Karpas-422 (cell line): ENCODE measurements at places on chromosomes 1 and 21. TPM values are rescaled to one million over a fixed set of nuclear protein-coding genes. Genes with fewer than 3 reads are reported as not detected.

Gene SPRR3
- total RNA-seq, result not detected in 2 replicates

Gene OR2T11
- total RNA-seq, result not detected in 2 replicates

Gene S100A3
- total RNA-seq, result not detected in 2 replicates

Gene WDR77
- 58.0 and 59.7 TPM in 2 replicates for total RNA-seq

Gene ARF1
- total RNA-seq, result 107 and 139 TPM in 2 replicates

Gene PADI2
- total RNA-seq, result not detected in 2 replicates

Gene RPS27
- 5,228 and 8,421 TPM in 2 replicates for total RNA-seq

Gene PHC2
- total RNA-seq, result 54.3 and 79.5 TPM in 2 replicates

Gene FHAD1
- total RNA-seq, result 0.45 and 1.2 TPM in 2 replicates

Gene F3
- total RNA-seq, result not detected in 2 replicates

Gene PTCH2
- 0.04 and 0.43 TPM in 2 replicates for total RNA-seq

Gene FAM76A
- 18.7 and 21.2 TPM in 2 replicates for total RNA-seq

Gene CELA2B
- not detected in 2 replicates for total RNA-seq

Gene PLA2G2C
- not detected in 2 replicates for total RNA-seq

Gene GRHL3
- not detected in 2 replicates for total RNA-seq

DNA sequence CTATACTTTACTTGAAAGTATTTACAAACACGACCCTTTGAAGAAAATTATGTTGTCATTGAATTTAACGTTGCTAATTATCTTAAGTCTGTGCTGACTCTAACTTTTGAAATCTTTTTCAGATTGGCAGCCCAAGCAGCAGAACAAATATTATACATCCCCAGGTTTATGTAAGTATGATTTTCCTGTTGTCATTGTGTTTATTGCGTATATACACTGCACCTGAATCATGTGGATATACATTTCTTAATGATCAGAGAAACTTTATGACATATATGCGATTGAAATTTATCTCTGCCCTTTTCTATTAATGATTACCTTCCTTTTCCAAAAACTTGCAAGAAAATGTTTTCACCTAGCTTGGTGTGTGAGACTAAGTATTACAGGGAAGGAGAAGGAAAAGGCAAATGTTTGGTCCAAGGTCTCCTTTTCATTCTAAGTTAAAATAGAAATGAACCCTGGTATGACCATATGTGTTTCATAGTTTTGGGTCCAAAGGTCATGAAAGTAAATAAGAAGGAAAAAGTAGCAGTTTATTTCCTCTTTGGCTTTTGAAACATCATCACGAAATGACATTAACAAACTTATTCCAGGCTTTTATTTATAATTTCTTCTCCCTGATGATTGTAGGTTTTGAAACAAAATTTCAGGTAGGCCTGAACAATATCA is 116.8 kb downstream of the VPS13D start:
- peaks cover 40% of the 10 kb centered on the region; the same call in 1 of the 2 replicates for H3K36me3 ChIP-seq
- no peaks in the 10 kb centered on the region for H3K27me3 ChIP-seq
- no peak overlapping the region for H3K4me3 ChIP-seq
- H3K4me1 ChIP-seq, result peaks cover 18% of the 10 kb centered on the region
- no peak overlapping the region for H3K27ac ChIP-seq

- no peak for DNase-seq
- H3K36me3 ChIP-seq, result no peaks in the 10 kb centered on the region
- H3K4me3 ChIP-seq, result no peak overlapping the region
- H3K27ac ChIP-seq, result no peak overlapping the region
- no peaks in the 10 kb centered on the region for H3K27me3 ChIP-seq
- H3K4me1 ChIP-seq, result no peaks in the 10 kb centered on the region
Measured at GRCh38 chr1:23126801-23127200, 41.9 kb downstream of the LUZP1 start.

GRCh38 chr1:1627829-1628753 is 3.9 kb upstream of the MMP23B start:
- H3K27ac ChIP-seq, result no peak overlapping the region; the same call in 1 of the 2 replicates
- H3K4me1 ChIP-seq, result peaks cover 22% of the 10 kb centered on the region
- H3K4me3 ChIP-seq, result peak overlapping the region; percentile 82; the same call in 1 of the 2 replicates
- no peaks in the 10 kb centered on the region for H3K27me3 ChIP-seq
- no peak for DNase-seq

- H3K27me3 ChIP-seq, result no peaks in the 10 kb centered on the region
- no peak for DNase-seq
- H3K4me3 ChIP-seq, result no peak overlapping the region
Measured at GRCh38 chr1:81590171-81590570, 210.6 kb upstream of the ADGRL2 start.

- no peaks in the 10 kb centered on the region for H3K27me3 ChIP-seq
- H3K27ac ChIP-seq, result no peak overlapping the region
- peaks cover 18% of the 10 kb centered on the region for H3K36me3 ChIP-seq
- no peak for DNase-seq
- H3K4me1 ChIP-seq, result no peaks in the 10 kb centered on the region
Measured at GRCh38 chr21:44071359-44072104, 35.7 kb upstream of the PWP2 start.

DNA sequence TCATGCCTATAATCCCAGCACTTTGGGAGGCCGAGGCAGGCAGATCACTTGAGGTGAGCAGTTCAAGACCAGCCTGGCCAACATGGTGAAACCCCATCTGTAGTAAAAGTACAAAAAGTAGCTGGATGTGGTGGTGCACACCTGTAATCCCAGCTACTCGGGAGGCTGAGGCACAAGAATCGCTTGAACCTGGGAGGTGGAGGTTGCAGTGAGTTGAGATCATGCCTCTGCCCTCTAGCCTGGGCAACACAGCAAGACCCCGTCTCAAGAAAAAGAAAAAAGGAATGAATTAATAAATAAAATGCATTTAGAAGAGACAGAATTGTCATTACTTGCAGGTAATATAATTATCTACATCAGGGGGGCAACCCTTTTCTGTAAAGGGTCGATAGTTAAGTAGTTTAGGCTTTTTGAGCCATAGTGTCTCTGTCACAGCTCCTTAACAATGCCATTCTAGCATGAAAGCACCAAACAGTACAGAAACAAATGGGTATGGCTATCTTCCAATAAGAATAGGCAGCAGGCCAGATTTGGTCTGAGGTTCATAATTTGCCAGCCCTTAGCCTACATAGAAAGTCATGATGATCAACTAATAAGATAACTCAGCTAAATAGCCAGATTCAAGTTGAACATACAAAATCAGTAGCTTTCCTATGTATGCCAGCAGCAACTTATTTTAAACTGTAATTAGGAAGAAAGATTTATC is 56.8 kb downstream of the RPRD2 start:
- no peak for DNase-seq
- peaks cover 23% of the 10 kb centered on the region for H3K4me1 ChIP-seq
- H3K27ac ChIP-seq, result peak overlapping the region; percentile 50

DNA sequence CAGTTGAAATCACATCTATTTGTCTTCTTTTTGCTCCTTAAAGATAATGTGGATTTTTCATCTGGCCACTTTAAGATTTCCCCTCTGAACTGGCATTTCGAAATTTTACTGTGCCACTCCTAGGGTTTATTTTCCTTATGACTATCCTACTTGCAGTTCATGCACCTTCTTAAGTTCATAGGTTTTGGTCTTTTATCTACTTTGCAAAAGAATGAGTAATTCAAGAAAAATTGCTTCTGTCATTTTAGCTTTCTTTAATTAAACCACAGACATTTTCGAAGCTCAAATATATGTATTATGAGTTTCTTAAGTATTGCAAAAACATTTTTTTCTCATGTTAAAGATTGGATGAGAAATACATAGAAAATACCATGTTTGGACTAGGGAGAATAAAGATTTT is 1244.8 kb upstream of the TMPRSS15 start:
- H3K4me1 ChIP-seq, result no peaks in the 10 kb centered on the region
- H3K27me3 ChIP-seq, result no peaks in the 10 kb centered on the region
- H3K4me3 ChIP-seq, result no peak overlapping the region

DNA sequence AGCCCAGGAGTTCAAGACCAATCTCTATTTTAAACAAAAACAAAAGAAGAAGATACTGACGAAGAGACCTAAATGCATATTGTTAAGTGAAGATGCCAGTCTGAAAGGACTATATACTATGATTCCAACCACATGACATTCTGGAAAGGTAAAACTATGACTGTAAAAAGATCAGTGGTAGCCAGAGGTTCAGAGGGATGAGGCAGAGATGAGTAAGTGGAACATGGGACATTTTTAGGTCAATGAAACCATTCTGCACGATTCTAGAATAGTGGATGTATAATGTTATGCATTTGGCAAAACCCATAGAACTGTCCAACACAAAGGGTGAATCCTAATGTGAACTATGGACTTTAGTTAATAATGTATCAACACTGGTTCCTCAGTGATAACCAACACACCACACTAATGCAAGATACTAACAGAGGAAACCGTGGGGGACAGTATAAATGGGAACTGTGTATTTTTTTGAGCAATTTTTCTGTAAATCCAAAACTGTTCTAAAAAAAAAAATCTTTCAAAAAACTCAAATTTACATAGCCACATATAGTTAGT is 8.2 kb downstream of the RC3H1 start:
- H3K4me3 ChIP-seq, result no peak overlapping the region
- no peaks in the 10 kb centered on the region for H3K27me3 ChIP-seq
- peaks cover 4% of the 10 kb centered on the region; the same call in 1 of the 2 replicates for H3K36me3 ChIP-seq
- no peak overlapping the region for H3K27ac ChIP-seq

- H3K27me3 ChIP-seq, result no peaks in the 10 kb centered on the region
- no peaks in the 10 kb centered on the region for H3K4me1 ChIP-seq
- no peak overlapping the region for H3K4me3 ChIP-seq
- no peaks in the 10 kb centered on the region for H3K36me3 ChIP-seq
- no peak for DNase-seq
Measured at GRCh38 chr1:47998396-47998990, 1.3 kb upstream of the TRABD2B start.

GRCh38 chr1:246333855-246334254 is 173.2 kb downstream of the SMYD3 start:
- H3K36me3 ChIP-seq, result no peaks in the 10 kb centered on the region; the same call in 1 of the 2 replicates
- no peaks in the 10 kb centered on the region for H3K27me3 ChIP-seq
- no peak overlapping the region for H3K4me3 ChIP-seq
- H3K4me1 ChIP-seq, result peaks cover 8% of the 10 kb centered on the region
- DNase-seq, result no peak

DNA sequence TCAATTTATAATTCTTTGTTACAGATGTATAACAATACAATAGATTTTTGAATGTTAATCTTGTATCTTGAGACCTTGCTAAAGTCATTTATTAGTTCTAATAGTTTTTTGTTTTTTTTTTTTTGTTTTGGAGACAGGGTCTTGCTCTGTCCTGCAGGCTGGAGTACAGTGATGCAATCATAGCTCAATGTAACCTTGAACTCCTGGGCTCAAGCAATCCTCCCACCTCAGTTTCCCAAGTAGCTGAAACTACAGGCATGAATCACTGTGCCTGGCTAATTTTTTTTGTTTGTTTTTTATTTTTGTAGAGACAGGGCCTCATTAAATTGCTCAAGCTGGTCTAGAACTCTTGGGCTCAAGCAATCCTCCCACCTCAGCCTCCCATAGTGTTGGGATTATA is 26.2 kb upstream of the DIPK1A start:
- no peak overlapping the region for H3K27ac ChIP-seq
- H3K27me3 ChIP-seq, result no peaks in the 10 kb centered on the region
- H3K4me3 ChIP-seq, result no peak overlapping the region

DNA sequence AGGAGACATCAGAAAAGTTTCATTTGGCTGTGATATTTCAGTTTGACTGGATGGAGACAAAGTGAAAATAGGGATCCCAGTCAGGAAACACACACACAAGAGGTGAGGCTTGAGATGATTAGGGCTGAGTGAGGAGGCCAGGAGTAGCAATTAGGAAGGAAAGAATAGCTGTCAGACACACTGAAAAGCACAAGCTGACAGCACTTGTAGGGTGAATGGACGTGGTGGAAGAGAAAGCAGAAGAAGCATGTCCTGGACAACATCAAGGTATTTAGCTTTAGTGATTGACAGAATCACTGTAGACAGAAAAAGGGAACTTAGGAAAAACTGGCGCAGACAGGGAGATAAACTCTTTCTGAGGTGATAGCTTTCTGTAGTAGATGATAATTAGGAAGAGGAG is 347.7 kb downstream of the TGFB2 start:
- no peak overlapping the region for H3K4me3 ChIP-seq
- H3K4me1 ChIP-seq, result no peaks in the 10 kb centered on the region
- H3K27me3 ChIP-seq, result no peaks in the 10 kb centered on the region
- DNase-seq, result no peak

GRCh38 chr1:11797525-11798216 is 8.1 kb downstream of the MTHFR start:
- no peaks in the 10 kb centered on the region for H3K27me3 ChIP-seq
- no peak overlapping the region for H3K4me3 ChIP-seq
- no peaks in the 10 kb centered on the region for H3K36me3 ChIP-seq
- H3K4me1 ChIP-seq, result peaks cover 4% of the 10 kb centered on the region
- no peak for DNase-seq

DNA sequence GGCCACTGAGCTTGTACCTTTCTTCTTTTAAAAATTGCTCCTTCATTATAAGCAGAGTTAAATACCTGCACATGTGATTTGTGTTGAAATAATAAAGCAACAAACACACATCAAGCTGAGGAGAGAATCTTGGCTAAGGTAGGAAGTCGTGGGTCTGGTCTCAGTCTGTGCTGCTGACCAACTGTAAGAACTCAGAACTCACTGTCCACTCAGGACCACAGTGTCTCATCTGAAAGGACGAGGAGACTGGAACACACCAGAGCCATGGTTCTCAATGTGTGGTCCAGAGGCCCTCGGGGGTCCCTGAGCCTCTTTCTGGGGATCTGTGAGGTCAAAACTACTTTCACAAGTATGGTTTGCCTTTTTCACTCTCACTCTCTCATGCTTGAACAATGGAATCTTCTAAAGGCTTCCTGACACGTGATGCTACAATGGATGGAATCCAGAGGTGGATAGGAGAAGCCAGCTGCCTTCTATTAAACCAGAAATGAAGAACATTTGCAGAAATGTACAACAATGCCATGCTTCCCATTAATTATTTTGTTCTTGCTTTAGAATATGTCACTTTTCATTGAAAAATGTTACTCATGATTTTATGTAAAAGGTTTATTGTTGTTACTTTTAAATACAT is 17.3 kb upstream of the ETS2 start:
- H3K27ac ChIP-seq, result no peak overlapping the region
- H3K4me3 ChIP-seq, result no peak overlapping the region
- H3K36me3 ChIP-seq, result no peaks in the 10 kb centered on the region
- H3K4me1 ChIP-seq, result peaks cover 21% of the 10 kb centered on the region
- no peak for DNase-seq
- no peaks in the 10 kb centered on the region for H3K27me3 ChIP-seq

GRCh38 chr1:161241682-161242081 is 3.7 kb upstream of the NR1I3 start:
- H3K4me3 ChIP-seq, result no peak overlapping the region
- H3K27me3 ChIP-seq, result no peaks in the 10 kb centered on the region
- no peak overlapping the region for H3K27ac ChIP-seq
- H3K36me3 ChIP-seq, result no peaks in the 10 kb centered on the region
- no peaks in the 10 kb centered on the region for H3K4me1 ChIP-seq

DNA sequence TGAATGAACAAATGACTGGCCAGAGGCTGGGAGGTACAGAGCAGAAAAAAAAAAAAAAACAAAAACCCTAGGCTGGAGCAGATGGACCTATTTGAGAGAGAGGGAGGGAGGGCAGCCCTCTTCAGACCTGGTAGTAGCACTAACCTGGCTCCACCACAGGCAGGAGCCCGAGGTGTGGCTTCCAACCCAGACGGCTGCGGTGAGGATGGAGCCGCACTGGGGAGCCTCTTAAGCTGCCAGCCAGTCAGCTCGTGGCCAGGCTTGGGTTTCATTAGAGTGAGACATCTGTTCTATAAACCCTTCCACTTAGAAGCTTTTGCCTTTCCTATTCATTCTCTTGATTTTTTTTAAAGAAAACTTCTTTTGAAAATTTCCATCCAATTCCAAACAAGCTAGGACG is 16.8 kb downstream of the LGR6 start:
- no peaks in the 10 kb centered on the region for H3K27me3 ChIP-seq
- H3K4me1 ChIP-seq, result no peaks in the 10 kb centered on the region
- H3K4me3 ChIP-seq, result no peak overlapping the region
- H3K27ac ChIP-seq, result no peak overlapping the region
- H3K36me3 ChIP-seq, result no peaks in the 10 kb centered on the region

- no peaks in the 10 kb centered on the region for H3K4me1 ChIP-seq
- H3K36me3 ChIP-seq, result no peaks in the 10 kb centered on the region
- H3K27me3 ChIP-seq, result no peaks in the 10 kb centered on the region
Measured at GRCh38 chr1:31201931-31202360, 37.7 kb downstream of the NKAIN1 start.
